Activated T-helper 9 cell treated with anti-CD3 and anti-CD28 coated beads, Interleukin-2, amount 50 U/mL, for 16 hours (primary cell): ENCODE measurements at places on chromosomes 12 and 14.

- DNase-seq: no peak
These were observed 44.1 kb upstream of the AMN start for GRCh38 chr14:102878174-102878969.

- DNase-seq: no peak
These were observed 27.5 kb downstream of the ADGRD1 start for GRCh38 chr12:130981074-130981742.

DNA sequence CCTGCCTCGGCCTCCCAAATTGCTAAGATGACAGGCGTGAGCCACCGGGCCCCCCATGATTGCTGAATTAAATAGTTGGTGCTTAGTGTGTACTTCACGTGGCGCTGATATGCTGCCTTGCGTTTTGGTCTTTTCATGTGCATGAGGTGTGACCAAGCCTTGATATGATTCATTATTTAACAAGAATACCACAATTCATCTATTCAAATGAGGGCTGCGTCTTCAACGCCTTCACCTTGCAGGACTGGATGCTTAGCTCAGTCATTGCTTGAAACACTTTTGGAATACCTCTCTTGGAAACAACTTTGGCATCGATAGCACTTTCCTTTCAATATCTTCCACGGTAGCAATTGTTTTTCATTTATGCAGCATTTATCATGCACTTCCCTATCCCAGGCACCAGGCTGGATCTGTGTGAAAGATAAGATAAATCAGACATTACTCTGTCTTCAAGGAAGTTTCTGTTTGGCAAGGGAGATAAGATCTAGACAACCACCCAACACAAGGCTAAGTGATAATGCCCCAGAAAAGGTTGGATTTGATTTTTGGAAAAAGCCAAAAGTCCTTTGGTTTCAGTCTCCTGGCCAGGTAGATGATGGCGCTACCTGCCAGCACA lies 1.3 kb upstream of the TEAD4 start:
- DNase-seq: no peak

GRCh38 chr14:105879867-105880561 lies 353.6 kb downstream of the TMEM121 start:
- no peak for DNase-seq

DNA sequence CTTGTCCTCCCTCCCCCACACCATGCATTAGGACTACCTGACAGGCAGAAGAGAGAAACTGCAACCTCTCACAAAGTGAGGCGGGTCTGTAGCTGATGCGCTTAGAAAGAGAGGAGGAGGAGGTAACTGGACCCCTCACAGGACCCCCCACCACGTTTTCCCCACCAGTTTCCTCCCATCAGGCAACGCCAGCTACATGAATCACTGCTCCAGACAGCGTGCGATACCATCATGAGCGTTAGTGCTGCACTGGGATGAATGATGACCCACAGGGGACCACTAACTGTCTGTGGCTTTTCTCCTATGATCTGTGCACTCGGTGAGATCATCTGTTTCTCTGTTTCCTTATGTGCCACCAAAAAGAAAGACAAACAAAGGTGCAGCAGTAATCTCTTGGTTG lies 77.7 kb downstream of the KCNK10 start:
- DNase-seq: no peak

- DNase-seq: no peak
These were observed 54.4 kb downstream of the IQSEC3 start for GRCh38 chr12:120951-121350.

GRCh38 chr14:79961197-79961596 lies 250.1 kb downstream of the DIO2 start:
- no peak for DNase-seq

GRCh38 chr14:31727797-31728196 lies 166.6 kb downstream of the NUBPL start:
- no peak for DNase-seq

GRCh38 chr12:49049566-49050224 lies 10.9 kb downstream of the KMT2D start:
- no peak for DNase-seq

DNA sequence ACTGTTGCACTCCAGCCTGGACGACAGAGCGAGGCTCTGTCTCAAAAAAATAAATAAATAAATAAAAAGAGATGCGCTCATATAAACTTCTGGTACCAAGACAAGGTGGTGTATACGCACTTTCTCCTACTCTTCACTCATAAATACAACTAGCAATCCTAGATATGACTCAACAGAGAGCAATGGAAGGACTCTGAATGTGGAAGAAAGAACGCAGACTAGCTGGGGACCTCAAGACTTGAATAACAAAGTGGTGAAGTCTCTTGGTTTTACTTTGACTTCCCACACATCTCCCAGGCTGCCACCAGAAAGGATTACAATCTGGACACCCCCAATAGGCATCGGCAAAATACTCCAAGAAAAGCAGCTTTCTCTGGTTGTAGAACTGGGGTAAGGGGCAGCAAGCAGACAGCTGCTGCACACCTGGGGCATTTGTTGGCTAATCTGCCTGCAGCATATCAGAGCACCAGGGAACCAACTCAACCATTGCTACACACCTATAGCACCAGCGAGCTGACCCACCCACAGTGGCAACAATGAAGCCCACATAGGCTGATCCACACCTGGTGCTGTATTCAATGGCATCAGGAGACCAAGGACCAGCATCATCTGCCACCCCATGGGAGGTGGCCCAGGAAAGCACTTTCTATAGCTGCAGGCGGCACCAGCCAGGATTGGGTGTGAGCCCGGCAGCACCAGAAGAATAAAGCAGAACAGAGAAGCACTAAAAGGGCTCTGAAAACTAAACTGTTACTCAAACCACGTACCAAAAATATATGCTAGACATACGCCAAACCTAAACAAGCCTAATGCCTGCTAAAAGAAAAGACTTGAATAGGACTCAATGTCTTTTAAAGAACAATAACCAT lies 1231.7 kb upstream of the TMEM132C start:
- no peak for DNase-seq

DNA sequence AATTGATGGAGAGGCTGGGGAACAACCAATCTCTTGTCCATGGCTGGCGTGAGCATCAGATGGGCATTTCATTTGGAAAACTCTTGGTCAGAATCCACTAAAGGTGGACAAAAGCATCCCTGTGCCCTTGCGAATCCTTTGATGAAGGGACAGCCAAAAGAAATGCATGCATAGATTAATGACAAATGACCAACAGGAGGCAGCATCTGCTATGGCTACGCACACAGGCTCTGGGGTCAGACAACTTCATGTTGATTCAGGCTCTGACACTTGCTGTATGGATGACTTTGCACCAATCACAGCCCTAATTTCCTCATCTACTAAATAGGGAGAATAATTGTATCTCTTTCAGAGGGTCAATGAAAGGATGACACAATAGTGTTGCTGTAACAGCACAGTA lies 117.5 kb downstream of the ASCL4 start:
- no peak for DNase-seq

- no peak for DNase-seq
These were observed 45.6 kb upstream of the SGPP1 start for GRCh38 chr14:63773504-63773903.

DNA sequence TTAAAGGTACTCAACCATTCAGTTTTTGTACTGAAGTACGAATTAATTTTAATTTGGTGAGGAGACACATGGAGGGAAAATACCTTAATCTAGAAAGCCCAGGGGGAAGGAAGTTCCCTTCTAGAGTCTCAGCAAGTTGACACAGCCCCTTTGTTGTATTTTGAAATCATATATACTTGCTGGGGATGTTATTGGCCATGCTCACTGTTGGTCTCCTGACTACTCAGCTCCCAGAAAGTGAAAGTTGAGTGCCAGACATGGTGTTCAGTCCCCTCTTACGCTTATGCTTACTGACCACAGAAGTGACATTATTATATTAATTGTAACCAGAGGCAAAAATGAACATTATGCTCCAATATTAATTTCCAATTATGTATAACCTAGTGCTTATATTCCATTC lies 28.1 kb downstream of the ARF6 start:
- no peak for DNase-seq

DNA sequence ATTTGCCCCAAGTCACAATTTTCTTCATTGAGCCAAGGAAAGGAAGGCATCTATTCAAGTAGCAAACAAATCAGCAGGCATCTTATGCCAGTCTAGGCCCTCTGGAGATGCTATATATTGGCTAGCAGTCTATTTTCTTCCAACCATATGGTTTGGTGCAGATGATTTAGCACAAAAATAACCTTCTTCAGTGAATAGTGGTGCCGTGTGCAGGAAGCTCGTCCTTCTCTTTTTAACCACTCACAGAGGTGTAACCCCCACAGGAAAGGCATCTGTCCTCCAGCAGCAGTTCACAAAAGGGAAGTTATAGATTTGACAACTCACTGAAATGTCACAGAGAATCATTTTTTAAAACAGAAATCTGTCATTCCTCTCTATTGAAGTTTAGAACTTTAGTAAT lies 445.7 kb upstream of the SYT1 start:
- no peak for DNase-seq

DNA sequence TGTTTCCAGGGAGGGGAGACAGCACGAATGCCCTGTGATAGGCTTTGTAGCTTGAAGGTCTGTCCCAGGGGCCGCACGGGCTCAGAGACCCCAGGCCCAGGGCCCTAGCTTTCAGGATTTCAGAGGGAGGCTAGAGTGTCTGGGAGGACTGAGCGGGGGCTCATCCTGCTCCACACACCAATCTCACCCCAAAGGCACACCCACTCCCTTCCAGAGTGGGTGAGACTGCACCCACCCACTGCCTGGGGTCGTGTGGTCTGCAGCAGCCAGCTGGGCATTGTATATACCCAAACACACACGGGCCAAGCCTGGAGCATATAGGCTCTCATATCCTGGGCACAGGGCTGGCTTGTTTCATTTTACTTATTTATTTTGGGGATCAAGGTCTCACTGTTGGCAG lies 5.8 kb upstream of the SLC25A47 start:
- DNase-seq: no peak

DNA sequence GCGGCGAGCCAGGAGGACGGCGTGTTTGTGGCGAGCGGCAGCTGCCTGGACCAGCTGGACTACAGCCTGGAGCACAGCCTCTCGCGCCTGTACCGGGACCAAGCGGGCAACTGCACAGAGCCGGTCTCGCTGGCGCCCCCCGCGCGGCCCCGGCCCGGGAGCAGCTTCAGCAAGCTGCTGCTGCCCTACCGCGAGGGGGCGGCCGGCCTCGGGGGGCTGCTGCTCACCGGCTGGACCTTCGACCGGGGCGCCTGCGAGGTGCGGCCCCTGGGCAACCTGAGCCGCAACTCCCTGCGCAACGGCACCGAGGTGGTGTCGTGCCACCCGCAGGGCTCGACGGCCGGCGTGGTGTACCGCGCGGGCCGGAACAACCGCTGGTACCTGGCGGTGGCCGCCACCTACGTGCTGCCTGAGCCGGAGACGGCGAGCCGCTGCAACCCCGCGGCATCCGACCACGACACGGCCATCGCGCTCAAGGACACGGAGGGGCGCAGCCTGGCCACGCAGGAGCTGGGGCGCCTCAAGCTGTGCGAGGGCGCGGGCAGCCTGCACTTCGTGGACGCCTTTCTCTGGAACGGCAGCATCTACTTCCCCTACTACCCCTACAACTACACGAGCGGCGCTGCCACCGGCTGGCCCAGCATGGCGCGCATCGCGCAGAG lies 873 bp downstream of the PLXNC1 start:
- DNase-seq: peak; percentile 35

DNA sequence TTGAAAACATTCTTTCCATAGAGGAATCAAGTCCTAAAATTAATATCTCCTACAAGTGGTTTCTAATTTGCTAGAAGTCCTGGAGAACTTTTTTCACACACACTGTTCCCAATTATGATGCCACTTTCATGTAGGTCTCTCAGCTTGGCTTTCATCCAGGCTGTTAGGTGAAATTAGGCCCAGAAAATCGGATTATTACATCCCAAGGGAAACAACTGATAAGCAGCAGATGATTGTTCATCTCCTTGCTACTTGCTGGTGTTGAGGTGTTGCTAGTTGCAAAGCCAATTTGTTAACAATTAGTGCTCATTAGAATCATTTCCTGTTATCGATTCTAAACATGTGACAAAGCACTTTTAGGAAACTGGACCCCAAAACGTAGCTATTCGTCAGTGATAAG lies 248.0 kb downstream of the PDZRN4 start:
- no peak for DNase-seq

GRCh38 chr12:104736307-104736706 lies 221.8 kb downstream of the SLC41A2 start:
- no peak for DNase-seq

DNA sequence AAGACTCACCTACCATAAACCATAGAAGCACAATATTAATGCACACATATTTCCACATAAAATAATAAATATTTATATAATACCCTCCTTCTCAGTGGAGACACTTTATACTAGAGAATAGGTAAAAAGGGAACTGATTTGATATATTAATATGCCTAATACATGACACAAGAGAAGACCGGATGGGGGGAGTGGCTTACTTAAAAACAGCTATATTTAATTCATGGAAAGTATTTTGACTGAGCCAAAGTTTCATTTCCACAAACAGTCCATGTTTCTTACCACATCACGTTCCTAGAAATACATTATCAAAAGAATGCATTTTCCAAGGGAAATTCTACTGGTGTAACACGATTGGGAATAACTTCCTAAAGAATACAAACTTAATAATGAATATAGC lies 63.4 kb downstream of the ITPR2 start:
- no peak for DNase-seq

GRCh38 chr12:107748472-107748871 lies 12.5 kb downstream of the PRDM4 start:
- no peak for DNase-seq

DNA sequence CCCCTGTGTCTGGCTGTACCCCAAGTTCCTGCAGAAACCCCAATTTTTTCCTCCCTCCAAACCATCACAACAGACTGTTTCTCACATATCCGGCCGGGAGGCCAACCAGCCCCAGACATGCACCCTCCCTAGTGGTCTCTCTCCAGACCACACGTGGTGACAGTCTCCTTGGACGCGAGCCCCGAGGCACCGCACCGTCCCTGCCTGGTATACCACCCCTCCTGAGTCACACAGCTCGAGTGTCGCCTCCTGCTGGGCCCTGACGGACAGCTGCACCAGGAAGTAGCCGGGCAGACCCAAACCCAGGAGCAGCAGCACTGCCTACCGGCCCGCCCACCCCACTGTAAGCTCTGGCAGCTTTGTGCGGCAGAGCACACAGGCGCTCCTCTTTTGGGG lies 97.4 kb downstream of the RFLNA start:
- DNase-seq: no peak

DNA sequence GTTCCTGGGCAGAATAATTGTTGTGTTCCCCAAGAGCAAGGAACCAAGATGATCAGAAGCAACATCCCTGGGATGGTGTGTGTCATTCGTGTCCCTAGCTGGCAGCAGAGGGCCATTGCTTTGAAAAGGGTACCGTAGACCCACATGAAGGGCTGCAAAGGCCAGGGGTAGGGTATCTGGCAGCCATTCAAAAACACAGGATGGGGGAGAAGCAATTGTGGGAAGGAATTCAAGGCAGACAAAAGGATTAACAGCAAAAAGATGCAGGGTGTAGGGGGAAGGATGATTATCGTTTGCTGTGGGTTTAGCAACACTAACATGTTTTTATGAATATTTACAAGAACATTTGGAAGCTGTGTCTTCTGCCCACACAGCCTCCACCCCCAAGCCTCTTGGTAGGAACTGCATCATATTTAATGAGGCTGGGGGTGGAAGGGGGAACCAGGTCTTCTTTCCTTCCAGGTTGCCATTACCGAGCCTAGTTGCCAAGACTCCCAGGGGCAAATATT lies 169.0 kb upstream of the G2E3 start:
- no peak for DNase-seq
